ENCODE measurements at places on chromosomes 1 and 21.

DNA sequence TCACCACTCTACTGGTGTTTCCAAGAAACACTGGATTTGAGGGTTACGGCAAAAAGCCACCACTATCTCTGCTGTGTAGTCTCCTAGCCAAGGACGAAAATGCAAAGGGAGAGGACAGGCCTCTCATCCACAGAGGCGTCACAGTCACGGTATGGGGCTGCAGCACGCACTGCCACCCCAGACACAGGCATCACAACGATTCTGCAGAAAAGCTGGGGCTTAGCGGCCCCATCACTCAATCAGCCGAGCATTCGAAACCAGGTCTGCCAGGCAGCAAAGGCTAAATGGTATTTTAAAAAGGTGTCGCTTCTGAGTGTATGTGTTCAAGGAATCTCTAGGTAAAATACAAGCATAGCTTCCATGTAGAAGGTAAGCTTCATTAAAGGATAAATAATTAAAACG lies 1.4 kb downstream of the RIPK4 start:
- DNase-seq = no peak

DNA sequence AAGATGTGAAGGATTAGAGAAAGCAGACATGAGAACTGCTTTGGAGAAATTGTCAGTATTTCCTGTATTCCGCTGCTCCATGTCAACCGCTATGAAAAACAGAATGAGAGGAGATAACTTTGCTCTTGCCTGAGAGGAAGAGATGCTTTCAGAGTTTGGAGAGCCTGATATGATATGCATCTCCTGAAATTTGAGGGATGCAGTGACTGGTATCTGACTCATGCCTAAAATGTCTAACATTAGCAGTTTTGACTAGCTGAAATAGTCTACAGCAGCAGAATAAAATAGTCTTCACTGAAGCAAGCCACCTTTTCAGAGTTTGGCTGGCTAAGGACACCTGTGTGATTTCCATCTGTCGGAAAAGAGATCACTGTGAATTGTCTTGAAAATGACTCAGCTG lies 165.8 kb upstream of the LRRC7 start:
- no peak for DNase-seq

DNA sequence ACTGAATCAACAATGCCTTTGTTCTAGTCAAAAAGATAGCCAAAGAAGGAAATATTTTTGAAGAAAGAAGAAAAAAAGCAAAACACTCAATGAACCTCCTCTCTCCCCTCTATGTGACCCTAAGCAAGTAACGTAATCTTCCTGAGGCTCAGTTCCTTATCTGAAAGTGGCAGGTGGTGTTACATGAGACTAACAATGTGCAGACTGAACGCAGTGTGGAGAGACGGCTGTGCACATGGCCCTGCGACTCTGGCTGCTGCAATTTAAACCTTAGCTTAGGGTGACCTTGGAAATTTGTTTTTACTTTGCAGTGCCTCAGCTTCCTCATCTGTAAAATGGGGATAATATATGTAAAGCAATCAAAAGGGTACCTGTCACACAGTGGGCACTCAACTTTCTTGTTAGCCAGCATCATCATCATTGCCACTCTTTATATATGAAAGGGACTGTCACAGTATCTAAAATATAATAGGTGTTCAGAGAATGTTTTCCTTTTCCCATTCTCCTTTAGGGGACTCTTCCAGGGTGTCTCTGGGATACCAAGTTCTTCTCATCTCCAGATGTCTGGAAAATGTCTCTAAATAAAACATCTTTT lies 100.1 kb upstream of the JUN start:
- no peak for DNase-seq

GRCh38 chr1:5010236-5010635 lies 355.8 kb downstream of the AJAP1 start:
- no peak for DNase-seq

GRCh38 chr1:210490781-210491180 lies 162.1 kb downstream of the HHAT start:
- no peak for DNase-seq

- DNase-seq = peak; percentile 93
Measured at GRCh38 chr1:111346089-111346885, 55.6 kb downstream of the CHIA start.

GRCh38 chr21:44702111-44702972 lies 5.4 kb downstream of the KRTAP10-12 start:
- DNase-seq = no peak

DNA sequence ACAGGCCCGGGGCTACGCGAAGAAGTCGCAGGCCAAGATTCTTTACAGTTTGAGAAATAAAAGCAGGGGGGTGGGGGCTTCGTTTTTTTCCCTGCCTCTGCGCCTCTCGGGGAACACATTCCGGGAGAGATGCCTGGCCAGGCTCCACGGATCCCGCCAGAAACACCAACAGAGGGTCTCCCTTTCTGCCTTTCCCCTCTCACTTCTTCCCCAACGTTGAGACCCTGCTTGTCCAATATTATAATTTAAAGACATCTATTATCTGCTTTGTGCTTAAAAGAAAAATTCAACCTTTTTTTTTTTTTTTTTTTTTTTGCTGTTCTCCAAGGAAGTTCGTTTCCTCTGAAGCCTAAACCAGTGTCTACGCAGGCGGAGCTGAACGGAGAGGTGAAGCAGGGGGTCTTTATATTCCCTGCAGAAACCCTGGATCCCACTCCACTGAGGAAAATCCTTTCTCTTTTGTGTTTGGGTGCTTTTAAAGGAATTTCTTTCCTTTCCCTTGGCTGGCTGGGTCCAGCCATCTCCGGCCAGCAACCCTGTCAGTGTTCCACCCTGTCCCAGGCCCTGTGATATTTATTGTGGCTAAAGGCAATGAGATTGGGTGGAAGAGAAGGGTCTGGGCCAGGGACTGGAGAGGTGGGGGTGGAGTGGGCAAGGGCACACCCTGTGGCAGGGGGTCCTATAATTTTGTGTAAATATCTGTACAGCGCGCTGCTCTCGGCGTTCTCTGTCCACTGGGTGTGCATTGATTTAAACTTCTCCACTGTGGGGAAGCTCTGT lies 2.2 kb downstream of the FOXD2 start:
- no peak for DNase-seq

GRCh38 chr1:109615879-109616278 lies 3.5 kb downstream of the GNAT2 start:
- no peak for DNase-seq

- no peak for DNase-seq
Measured at GRCh38 chr1:245091818-245092637, 62.8 kb upstream of the KIF26B start.

DNA sequence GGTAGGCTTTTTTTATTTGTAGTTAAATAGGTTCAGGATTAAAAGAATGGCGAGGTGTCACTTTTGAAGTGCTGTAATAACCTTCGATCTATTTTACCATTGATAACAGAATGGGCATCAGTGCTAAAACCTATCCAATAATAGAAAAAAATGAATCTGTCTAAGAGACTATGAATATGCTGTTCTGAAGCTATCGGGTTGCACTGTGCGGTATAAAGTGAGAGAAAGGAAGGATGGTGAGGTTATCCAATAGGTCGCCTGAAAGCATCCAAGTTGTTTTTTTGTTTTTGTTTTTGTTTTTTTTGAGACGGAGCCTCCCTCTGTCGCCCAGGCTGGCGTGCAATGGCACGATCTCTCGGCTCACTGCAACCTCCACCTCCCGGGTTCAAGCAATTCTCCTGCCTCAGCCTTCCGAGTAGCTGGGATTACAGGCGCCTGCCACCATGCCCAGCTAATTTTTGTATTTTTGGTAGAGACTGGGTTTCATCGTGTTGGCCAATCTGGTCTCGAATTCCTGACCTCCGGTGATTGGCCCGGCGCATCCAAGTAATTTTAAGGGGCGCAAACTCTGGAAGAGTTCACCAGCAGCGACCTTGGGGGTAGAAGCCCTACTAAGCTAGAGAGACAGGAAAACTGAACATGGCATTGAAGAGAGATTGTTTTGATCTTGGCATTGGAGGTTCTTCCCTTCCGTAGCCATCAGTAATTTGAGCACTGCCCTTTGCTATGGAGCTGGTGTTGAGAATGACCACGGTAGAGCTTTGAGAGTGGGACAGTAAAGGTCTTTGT lies 8.7 kb upstream of the MDM4 start:
- peak; percentile 67 for DNase-seq

DNA sequence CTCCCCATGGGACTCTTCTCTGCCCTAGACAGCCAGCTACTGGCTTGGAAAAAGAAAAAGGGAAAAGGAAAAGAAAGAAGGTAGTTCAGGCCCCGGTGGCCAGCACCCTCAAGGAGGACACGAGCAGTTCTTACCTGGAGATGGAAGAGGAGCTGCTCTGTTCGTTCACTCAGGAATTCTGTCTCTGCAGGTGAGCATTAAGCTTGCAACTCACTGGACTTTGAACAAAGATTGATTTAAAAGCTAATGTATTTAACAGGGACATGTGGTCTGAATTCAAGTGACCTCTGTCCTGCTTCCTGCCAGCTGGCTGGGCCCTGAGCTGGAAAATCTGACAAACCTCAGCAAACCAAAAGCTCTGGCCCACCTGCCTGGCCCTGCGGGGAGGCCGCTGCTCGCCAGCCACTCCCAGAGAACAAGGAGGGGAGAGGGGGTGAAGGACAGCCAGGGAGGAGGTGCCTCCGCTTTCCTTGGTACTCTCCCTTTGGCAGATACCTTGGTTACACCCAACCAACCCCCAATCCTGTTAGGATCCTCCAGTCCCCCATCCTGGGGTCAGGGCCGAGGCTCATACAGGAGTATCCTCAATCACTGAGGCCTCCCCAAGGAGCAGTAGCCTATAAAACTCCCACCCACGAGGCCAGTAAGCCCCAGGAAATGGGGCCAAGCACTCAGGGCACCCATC lies at the start of gene PDZK1:
PDZK1 (minus strand) TSS at position 186 of the 685 bp plus-strand sequence. CDS start 19,347 bp downstream, outside the sequence.
- no peak for DNase-seq

DNA sequence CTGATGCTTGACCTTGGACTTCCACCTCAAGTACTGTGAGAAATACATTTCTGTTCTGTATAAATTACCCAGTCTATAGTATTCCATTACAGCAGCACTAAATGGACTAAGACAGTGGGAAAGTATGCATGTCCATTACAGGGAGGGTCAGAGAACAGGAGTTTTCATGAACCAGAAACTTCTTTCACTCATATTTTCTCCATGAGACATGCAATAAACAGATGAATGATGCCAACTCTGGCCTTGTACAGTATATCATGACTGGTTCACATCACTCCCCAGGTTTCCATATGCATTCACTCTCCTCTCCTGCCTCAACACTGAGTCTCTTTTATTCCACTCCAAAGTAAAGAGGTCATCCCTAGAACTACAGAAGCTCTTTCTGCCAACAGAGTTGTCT lies 4.5 kb upstream of the IFI16 start:
- DNase-seq = no peak

DNA sequence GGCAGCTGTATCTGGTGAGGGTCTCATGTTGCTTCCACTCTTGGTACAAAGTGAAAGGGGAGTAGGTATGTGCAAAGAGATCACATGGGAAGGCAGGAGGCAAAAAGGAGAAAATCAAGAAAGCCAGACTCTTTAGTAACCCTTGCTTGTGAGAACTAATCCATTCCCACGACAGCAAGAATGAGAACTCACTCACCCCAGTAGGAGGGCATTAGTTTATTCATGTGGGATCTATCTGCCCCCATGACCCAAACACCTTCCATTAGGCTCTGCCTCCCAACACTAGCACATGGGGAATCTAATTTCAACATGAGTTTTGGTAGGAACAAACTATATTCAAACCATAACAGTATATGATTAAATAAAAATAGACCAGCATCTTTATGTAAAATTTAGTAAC lies 57.6 kb downstream of the ZNHIT6 start:
- DNase-seq = no peak

All from renal pelvis (tissue), 12 donors.